ENCODE measurements at places on chromosomes 11 and 22.

GRCh38 chr11:41201156-41201555 is 258.3 kb downstream of the LRRC4C start:
- DNase-seq, result no peak

DNA sequence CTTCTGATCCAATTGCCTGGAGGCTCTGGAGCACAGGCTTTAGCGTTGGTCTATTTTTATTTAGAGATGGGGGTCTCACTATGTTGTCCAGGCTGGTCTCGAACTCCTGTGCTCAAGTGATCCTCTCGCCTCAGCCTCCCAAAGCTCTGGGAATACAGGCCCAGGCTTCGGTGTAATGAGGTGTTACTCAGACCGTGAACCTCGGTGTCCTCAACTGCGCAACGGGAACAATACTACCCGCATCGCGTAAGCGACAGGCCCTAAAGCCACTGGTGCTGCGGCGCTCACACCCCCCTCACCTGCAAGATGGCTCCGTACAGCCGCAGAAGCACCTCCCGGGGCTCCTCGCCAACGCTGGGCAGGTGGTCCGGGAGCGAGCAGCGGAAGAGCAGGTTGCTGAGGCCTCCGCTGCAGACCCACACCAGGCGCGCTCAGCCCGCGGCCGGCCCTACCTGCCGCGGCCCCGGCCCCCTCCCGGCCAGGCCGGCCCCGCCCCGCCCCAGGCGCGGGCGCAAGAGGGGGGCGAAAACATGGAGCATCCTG is 628 bp downstream of the CHKB start:
- DNase-seq, result no peak

- DNase-seq, result peak; percentile 73
Observed at GRCh38 chr22:30694171-30694639, 469 bp upstream of the OSBP2 start.

- no peak for DNase-seq
Observed at GRCh38 chr11:12114193-12115033, 4.0 kb downstream of the MICAL2 start.

- DNase-seq, result no peak
Observed at GRCh38 chr11:3004481-3004880, 12.4 kb upstream of the NAP1L4 start.

GRCh38 chr11:86669424-86669823 is 3.0 kb downstream of the ME3 start:
- DNase-seq, result no peak

DNA sequence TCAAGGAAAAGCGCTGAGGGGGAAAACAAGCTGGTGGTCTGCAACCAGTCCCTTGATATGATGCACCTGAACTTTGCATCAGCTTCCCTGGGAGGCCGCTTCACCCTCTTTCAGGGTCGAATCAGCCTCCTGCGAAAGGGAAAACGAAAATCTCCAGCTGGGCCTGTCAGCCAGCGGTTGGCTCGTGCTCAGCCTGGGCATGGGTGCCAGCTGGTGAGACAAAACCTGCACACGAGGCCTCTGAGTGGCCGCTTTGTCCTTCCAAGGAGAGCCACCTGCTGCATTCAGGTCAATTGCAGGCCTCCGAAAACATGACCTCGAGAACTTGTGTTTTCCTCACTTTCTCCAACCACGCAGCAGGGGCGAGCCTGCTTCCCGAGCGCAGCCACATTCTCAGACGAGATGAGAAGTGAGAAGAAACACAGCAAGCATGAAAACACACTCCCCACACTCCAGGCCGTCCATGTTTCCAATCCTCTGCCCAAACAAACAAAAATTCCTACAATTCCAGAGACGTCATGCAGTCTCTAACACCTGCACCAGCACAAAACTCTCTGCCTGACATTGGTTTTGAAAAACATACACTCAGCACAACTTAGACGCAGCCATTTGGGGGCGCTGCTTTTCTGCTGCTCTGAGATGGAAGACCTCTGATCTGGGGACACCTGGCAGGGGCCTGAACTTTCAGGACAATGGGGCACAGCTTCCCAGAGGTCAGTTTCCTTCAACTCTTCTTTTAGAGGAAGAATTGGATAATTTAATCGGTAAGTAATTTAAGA is 77.1 kb downstream of the DHCR7 start:
- no peak for DNase-seq

DNA sequence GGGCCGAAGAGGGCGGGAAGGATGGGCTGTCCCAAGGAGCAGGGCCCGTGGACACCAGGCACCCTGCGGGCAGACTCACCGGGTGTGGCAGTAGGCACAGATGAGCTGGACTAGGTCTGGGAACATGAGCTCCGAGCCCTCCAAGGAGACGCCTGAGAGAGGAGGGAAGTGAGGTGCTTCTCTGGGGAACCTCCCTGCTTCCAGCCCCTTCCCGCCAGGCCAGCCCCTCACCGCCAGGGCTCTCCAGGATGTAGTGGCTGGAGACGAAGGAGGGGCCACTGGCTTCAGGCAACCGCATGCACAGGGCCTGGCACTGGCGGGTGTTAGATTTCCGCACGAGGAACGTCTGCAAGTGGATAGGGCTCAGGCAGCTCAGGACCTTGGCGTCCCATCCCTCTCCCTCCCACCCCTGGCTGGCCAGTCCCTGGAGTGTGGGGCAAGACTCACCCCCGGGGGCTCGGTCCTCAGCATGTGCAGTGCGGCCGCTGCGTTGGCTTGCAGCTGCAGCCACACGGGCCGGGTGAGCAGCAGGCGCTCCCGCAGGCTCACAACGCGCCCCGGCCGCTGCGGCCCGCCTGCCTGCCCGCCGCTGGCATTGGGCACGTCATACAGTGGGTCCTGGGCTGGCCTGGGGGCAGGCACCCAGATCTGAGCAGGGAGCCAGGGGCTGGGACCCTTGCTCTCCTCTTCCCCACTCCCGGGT is 552 bp downstream of the RIN1 start:
- DNase-seq, result no peak

GRCh38 chr11:122978299-122978620 is 3.4 kb downstream of the BSX start:
- DNase-seq, result no peak

- no peak for DNase-seq
Observed at GRCh38 chr11:46026606-46027293, 94.5 kb downstream of the PHF21A start.

DNA sequence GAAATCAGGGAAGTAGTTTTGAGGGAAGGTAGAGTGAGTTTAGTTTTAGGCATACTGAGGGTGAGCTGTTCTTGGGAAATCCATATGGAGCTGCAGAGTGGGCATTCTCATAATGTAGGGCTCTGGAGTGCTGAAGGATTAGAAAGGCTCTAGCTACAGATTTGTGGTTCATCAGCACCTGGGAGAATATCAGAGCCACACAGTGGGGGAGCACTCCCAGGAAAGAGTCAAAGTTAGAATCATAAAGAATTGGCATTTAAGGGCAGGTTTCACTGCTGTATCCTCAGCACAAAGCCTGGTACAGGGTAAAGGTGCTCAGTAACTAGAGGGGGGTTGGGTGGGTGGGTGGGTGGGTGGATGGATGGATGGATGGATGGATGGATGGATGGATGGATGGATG is 52.5 kb downstream of the SLN start:
- no peak for DNase-seq

- DNase-seq, result no peak
Observed at GRCh38 chr11:32154275-32154674, 63.4 kb downstream of the RCN1 start.

DNA sequence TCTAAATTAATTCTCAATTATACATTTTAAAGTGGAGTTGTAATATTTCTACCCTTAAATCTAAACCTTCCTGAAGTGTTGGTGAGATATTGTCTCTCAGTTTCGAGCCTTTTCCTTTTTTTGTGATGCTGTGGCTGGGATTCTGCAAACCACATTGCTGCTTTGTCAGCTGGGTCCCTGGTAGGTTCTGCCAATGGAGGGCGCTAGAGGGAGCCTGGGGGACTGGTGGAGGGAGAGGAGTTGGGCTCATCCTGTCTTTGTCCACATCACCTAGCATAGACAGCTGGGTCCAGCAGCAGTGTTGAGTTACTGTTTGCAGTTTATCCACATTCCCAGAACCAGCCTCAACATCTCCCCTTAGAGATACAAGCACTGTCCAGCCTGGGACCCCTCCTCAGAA is 41.0 kb downstream of the TRAF6 start:
- DNase-seq, result peak; percentile 24

- no peak for DNase-seq
Observed at GRCh38 chr22:45865561-45866125, 111.3 kb downstream of the WNT7B start.

DNA sequence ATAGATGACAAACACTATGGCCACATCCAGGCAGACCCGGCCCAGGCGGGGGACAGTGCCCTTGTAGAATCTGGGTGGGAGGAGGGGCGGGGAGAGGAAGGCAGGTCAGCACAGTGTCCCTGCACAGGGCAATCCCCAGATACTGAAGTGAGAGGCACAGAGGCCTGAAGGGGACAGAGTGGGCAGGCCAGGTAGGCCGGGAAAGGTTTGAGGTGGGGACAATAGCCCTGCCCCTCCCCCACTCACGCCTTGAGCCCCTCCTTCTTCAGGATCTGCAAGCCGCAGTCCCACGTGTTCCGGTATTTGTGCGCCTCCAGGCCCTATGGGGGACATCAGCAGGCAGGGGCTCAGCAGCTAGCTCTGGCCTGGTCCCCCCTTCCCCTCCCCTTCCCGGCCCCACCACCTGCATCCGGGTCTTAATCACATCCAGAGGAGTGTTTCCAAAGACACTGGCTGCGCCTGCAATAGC is 2.3 kb downstream of the SLC25A1 start:
- no peak for DNase-seq

GRCh38 chr11:126340960-126341606 is 14.4 kb upstream of the ST3GAL4 start:
- no peak for DNase-seq

- DNase-seq, result no peak
Observed at GRCh38 chr11:66904055-66904454, 47.2 kb downstream of the LRFN4 start.

DNA sequence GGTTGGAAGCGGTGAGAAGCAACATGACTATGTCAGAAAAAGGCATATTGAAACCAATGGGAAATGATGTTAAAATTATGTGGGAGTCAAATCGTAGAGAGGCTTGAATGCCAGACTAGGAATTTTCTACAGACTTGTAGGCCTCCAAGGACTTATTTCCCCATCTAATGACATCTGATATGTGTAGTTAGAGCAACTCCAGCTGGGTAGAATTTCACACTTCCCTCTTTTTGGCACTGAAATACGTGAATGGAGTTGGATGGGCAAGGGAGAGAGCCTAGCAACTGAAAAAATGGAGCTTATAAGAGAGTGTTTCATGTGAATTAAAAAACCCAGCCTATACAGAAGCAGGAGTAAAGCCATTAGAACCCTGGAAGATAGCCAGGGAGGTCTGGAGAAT is 304.2 kb downstream of the INSC start:
- no peak for DNase-seq

DNA sequence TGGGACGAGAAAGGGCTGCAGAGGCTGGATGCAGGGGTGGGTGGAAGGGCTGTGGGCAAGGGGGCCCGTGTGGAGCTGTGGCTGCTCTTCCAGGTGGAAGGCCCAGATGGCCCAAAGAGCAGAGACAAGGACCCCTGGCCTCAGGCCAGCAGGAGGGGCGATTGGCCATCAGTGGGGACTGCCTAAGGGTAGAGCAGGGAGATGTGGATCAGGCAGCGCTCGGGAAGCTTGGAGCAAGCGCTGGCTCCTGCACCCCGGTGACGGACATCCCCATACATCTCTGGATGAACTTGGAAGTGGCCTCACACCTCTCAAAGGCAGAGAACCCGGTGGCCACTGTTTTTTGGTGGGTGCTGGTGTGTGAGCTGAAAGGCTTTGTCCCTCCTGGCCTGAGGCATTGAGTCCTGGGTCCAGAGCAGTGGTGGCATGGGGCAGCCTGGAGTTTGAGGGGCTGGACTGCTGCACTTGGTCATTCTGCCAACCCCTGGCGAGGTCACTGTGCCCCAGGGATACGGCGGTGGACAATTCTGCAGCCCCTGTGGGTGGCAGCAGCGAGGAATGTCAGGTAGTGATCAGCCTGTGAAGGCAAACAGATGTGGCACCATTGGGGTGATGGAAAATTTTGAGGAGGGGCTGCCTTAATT is 5.9 kb downstream of the FRMD8 start:
- no peak for DNase-seq

- DNase-seq, result no peak
Observed at GRCh38 chr11:13644997-13645687, 23.3 kb upstream of the FAR1 start.

GRCh38 chr22:25399649-25400151 is 164.8 kb upstream of the GRK3 start:
- no peak for DNase-seq

DNA sequence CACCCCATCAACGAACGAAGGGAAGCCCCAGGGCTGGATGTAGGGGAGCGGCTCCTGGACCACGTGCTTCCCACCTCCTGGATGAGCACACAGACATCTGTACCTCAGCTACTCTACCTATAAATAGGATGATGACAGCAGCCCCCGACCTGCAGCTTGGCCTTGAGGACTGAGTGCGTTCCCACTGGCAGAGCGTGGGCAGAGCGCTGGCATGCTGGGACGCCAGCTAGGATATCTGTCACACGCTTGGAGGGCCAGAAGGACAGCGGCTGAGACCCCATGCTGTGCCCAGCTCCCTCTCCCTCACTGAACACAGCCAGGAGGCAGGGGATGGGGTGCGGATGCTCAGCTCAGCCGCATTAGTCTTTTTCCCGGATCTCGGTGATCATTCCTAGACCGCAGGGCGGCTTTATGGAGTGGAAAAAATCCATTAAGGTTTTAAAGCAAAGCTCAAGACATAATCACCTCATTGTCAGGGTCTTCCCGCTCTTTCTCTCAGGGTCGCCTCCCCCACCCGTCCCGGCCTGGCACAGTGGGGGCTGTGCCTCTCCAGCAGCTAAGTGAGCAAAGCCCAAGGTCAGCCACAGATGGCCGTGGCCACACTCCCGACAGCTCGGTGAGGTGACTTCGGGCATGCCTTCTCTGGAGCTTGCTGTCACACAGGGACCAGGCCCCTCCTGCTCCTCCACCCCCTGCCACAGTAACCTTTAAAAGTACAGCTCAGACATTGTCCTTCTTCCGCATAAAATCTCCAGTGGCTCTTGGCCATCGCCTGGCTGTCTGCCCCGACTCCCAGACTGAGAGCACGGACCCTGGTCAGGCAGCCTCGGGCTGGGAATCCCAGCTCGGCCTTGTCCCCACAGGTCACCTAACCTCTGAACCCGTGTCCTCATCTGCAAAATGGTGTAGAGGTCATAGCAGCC is 69.6 kb upstream of the SHISAL1 start:
- no peak for DNase-seq

- DNase-seq, result no peak
Observed at GRCh38 chr22:44628835-44629234, 73.2 kb upstream of the PRR5 start.

DNA sequence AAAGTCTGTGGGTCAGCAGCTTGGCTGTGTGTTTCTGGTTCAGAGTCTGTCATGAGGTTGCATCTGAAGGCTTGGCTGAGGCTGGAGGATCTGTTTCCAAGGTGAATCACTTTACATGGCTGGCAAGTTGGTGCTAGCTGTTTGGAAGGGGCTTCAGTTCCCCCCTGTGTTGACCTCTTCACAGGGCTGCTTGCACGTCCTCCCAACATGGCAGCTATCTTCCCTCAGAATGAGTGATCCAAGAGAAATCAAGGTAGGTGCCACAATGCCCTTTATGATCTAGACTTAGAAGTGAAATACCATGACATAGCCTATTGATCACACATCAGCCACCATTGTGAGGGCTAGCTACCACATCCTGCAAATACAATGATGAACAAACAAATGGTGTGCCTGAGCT is 9.9 kb downstream of the APOA4 start:
- DNase-seq, result no peak

Measured in stimulated activated CD4-positive, alpha-beta T cell treated with anti-CD3 and anti-CD28 coated beads, Interleukin-2, amount 100 ng/mL, for 24 hours (primary cell).